ENCODE measurements at places on chromosomes 1 and 21. TPM values are rescaled to one million over a fixed set of nuclear protein-coding genes. Genes with fewer than 3 reads are reported as not detected.
A peak's percentile ranks its signal among the peaks of the same experiment; 100 is the strongest.

DNA sequence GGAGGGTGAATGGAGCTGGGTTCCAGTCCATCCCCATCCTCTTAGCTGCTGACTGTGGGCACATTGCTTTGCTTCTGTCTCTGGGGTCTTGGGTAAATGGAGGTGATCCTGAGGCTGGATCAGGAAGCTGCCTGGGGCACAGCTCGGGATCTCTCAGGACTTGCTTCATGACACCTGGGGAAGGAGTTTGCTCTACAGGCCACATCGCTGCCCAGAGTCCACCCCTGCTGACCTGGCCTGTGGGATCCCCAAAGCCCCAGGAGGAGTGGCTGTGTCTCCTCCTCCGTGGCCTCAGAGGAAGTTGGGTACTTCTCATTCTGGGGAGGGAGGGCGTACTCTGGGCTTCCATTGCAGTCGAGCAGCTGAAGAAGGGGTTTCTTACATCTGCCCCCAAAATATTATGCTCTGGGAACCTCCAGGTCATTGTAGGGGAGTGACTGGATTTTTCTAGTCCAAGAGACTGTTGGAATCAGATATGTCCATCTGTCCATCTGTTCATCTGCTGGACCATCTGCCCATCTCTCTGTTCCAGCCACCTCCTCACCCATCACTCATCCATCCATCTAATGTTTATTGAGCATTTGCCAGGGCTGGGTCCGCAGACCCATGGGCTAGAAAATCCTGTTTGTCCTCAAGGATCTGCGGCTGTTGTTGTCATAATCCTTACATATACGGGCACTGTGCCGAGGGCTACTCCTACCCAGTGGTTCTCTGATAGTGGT lies 45.9 kb downstream of the ARHGEF10L start:
- DNase-seq: no peak

DNA sequence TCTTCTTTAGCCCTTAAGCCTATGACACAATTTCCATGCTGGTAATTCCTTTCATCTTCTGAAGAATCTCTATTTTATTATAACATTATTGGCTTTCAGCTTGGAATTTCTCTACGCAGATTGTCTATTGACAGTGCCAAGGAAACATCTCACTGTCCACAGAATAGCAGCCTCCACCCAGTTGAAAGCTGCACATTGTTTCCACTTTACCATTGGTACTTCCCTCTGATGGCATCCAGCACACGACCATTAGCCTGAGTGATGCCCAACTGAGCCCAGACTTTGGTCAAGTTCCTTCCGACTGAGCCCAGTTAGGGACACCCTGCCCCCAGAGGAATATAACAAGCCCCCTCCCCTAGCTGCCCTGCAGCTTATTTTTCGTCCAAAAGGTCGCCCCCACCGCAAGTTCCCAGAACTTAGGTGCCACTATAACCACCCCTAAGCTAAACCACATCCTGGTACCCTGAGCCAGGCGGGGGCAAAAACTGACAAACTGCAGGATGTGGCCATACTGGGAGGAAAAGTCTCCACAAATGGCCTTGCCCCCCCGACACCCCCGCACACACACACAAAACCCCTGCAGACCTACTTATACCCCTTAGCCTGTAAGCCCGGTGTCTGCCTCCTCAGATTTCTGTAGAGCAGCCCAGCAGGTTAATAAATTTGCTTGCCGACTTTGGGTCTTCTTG lies 13.2 kb downstream of the GBP5 start:
- DNase-seq: peak; percentile 43

PYGO2 gene
- total RNA-seq: 17.1 TPM

ZNF683 gene
- not detected for total RNA-seq

DNA sequence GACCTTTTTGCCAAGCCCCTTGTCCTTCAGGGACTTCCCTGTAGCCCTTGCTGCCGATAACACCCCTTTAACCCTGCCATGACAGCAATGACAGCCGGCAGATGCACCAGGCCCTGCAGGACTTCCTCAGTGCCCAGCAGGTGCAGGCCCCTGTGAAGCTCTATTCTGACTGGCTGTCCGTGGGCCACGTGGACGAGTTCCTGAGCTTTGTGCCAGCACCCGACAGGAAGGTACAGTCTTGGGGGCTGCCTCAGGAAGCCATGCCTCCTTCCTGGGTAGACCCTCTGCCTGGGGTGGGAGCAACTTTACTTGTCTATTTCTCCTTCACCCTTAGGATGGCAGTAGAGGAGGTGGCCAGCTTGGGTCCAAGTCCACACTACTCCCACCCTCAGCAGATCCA lies 16.1 kb upstream of the PADI6 start:
- no peak for DNase-seq

MAN1C1 gene
- total RNA-seq: 5.2 TPM

CFAP298 gene
- 26.0 TPM for total RNA-seq

AADACL3 gene
- not detected for total RNA-seq

- DNase-seq: no peak
Observed at GRCh38 chr1:212284332-212284743, 872 bp upstream of the PPP2R5A start.

CELA3B gene
- total RNA-seq: not detected

PLA2G4A gene
- total RNA-seq: 7.1 TPM

DNA sequence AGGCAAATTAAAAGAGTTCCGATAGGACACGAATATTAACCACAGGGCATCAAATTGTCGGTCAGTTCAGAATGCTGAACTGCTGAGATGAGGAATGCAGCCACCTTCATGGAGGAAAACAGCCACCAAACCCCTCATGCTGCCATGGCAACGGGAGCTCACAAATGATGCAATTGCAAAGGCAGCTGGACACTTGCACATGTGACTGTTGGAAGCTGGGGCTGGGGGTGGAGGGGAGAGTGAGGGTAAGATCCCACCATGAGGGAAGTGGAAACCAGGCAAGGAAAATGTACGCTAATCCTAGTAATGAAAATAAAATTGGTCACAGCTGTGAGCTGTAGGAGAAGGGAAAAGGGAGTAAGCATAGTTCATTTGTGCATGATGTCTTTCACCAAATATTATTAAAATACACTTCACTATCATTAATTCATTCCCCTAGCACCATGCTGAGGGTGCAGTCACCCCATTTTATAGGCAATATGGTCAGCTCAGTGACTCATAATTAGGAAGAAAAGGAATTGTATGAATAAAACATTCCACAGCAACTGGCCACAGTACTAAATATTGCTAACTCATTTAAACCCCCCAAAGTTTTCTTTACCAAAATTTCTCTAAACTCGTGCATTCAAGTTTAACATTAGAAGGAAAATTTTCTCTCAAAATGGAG lies 15.3 kb downstream of the BECN2 start:
- peak; percentile 90 for DNase-seq

BTG3 gene
- total RNA-seq: 19.9 TPM

GRCh38 chr1:195278644-195279043 lies 1329.6 kb downstream of the KCNT2 start:
- no peak for DNase-seq

DNA sequence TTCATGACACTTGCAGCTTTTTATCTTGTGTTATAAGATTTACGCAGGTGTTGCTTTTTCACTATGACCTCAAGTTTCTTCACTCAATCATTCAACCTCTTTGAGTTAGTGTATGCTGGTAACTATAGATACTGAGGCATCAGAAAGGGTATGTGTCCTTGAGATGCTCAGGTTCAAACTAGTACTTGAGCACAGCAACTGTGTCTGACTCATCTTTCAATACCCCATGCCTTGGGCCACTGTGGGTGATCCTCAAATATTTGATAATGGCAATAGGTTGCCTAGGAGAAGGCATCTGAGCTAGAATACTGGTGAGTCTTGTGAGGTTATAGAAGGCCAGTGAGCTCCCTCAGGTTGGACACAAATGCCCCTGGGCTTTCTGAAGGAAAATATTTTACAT lies 88.1 kb upstream of the SPATA6 start:
- DNase-seq: no peak

- DNase-seq: peak; percentile 12
Observed at GRCh38 chr1:153441238-153441755, 19.2 kb downstream of the S100A7 start.

DNA sequence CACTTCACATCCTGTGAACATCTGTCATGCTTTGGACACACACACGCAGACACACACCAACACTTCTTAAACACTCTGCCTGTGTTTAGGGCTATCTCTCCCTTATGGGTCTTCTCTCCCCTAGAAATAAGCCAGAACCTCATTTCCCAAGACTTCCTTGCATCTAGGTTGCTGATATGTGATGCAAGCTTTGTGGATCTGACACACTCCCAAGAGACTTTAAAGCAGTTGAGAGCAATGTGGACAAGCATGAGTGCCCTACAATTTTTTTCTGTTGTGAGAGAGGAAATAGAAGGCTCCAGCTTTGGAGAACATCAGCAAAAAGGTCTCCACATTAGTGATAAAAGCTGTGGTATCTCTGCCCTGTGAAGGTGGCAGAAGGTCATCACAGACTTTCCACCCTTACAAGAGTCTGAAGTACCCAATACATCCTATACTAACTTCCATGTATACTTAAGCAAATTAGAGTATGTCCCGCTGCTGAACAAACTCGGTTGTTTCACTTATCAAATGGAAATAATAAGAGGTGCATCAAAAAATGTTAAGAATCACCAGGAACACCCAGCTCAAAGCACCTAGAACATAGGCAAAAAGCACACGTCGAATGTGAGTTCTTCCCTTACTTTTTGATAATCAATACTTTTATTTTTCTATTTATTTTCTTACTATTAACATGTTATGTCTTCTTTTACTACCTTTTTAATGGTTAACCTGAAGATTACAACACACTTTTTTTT lies 267.6 kb downstream of the SETD4 start:
- DNase-seq: no peak

- DNase-seq: no peak
Observed at GRCh38 chr1:32813941-32814739, 3.0 kb downstream of the YARS1 start.

ATP6V1G3 gene
- not detected for total RNA-seq

GRCh38 chr1:182185136-182185535 lies 123.6 kb upstream of the ZNF648 start:
- peak; percentile 32 for DNase-seq

C21orf58 gene
- 4.0 TPM for total RNA-seq

DNA sequence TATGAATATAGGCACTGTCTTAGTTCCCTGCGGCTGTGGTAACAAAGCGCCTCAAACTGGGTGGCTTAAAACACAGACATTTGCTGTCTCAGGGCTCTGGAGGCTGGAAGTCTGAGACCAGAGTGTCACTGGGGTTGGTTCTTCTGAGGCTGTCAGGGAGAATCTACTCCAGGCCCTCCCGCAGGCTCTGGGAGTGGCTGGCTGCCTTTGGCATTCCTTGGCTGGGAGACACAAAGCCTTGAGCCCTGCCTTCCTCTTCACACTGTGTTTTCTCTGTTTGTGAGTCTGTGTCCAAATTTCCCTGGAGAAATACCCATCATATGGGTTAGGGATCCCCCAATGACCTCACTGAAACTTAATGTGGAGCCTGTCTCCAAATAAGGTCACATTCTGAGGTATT lies 38.5 kb downstream of the B3GALT5 start:
- no peak for DNase-seq

GRCh38 chr1:211935448-211935970 lies 99.8 kb downstream of the INTS7 start:
- DNase-seq: peak; percentile 36

GRCh38 chr1:219120624-219121544 lies 52.8 kb upstream of the LYPLAL1 start:
- peak; percentile 99 for DNase-seq

GRCh38 chr1:174276087-174276486 lies 116.8 kb downstream of the RABGAP1L start:
- DNase-seq: no peak

- DNase-seq: no peak
Observed at GRCh38 chr1:87688136-87688535, 359.5 kb downstream of the LMO4 start.

WDTC1 gene
- total RNA-seq: 11.3 TPM

- no peak for DNase-seq
Observed at GRCh38 chr1:198861636-198862035, 222.8 kb downstream of the PTPRC start.

OSCP1 gene
- 7.0 TPM for total RNA-seq

GRCh38 chr1:223659711-223660110 lies 5.8 kb downstream of the CAPN8 start:
- DNase-seq: no peak

KRTAP19-3 gene
- total RNA-seq: not detected

- no peak for DNase-seq
Observed at GRCh38 chr1:196951711-196952394, 8.3 kb downstream of the CFHR2 start.

DNA sequence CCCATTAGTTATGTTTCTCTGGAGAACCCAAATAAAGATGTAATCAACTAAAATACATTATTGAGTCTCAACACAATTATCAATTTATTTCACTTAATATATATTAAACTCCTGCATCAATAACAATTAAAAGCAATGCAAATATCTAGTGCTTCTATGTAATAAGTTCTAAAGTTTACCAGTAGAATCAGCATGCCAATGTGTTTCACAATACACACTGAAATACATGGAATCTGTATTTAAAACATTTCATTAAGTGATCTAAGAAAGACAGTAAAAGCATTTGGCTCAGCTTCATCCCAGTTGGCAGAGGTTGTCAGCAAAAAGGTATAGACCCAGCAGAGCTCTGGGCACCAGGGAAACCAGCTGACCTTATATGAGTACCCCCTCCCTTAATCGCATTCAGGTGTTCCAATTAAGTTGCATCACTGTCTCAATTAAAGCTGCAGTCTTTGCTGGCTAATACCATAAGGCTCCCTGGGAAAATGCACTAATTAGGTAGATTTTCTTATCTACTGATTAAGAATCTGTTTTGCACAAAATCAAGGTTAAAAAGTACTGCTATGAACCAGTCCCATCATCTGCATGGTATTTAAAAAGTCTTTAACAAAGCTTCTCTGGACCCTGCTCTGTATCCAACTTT lies 63.1 kb downstream of the NIBAN1 start:
- no peak for DNase-seq

GRCh38 chr1:10694633-10695627 lies 101.5 kb downstream of the CASZ1 start:
- DNase-seq: peak; percentile 95

- DNase-seq: no peak
Observed at GRCh38 chr1:41361495-41362356, 492 bp downstream of the FOXO6 start.

CCDC185 gene
- not detected for total RNA-seq

DNA sequence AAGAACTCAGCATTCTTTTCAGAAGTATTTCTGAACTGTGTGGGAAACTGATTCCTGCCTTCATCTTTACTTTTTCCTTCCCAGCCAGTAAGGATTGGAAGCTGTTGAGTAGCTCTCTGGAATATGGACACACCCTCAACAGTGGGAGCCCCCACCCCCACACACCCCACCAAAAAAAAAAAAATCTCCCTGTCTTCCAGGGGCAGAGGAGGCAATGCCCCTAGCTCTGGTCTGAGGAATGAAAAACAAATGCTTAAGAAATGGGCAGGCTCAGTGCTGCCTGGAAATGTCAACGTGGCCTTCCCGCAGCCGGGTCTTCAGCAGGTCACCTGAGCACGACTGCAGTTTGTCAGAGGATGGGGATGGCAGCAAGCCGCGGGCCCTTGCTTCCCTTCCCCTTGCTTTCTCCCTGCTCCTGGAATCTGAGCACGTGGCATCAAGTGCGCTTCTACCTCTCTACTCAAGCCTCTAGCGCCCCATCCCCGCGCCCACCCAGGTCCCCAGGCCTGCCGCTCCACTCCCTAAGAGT lies 479 bp downstream of the RGS16 start:
- no peak for DNase-seq
